ENCODE measurements at places on chromosomes 2 and 18.

DNA sequence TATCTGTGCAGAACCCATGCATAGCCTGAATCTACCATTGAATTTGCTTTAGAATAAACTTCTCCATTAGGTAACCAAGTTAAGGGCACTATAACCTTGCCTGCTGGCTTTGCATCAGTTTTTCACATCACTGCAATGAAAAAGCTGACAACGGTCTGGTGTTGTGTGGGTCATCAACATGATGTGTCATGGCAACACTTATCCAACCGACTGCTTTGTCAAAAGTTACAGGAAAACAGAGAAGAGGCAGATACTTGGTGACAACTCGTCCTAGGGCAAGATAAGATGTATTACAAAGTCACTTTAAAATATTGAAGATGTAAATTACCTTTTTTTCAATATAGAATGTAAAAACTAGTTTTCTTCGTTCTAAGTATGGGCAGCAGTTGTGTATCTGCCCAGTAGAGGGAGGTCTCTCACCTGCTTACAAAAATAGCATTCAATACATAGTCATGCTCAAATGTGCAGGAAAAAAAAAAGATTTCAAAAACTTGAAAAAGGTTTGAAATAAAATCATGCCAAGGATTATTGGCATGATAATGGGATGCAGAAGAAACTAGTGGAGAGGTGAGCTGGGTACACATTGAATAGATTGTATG is 96.3 kb downstream of the EVA1A start:
- no peak for DNase-seq

- no peak for DNase-seq
These were observed 54.5 kb downstream of the EPAS1 start for GRCh38 chr2:46351750-46352138.

DNA sequence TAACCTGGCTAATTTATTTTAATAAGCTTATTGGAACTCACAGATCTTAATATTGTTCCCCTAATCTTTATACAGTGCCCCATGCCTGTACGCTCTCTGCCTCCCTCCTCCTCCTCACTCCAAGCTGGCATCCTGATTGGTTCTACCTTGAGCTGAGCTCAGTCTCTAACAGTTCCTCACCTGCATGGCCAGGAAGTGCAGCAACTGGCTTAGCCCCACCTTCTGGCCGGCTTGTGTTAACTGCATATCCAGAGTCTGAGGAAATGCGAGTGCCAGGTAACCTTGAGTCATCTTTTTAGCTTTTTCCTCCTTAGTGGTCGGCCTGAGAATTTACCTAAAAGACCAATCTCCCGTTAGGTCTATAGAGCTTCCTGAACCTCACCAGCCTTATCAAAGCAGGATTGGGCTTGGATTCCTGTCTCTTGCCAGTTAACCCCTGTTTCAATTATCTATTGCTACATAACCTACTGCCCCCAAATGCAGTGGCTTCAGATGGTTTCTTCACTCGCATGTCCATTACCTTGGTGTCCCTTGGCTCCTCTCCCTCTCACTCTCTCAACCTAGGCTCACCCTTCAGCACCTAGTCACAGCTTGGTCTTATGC is 89.5 kb upstream of the STK39 start:
- DNase-seq: no peak

- DNase-seq: no peak
These were observed 58.9 kb upstream of the STON1 start for GRCh38 chr2:48471048-48471474.

DNA sequence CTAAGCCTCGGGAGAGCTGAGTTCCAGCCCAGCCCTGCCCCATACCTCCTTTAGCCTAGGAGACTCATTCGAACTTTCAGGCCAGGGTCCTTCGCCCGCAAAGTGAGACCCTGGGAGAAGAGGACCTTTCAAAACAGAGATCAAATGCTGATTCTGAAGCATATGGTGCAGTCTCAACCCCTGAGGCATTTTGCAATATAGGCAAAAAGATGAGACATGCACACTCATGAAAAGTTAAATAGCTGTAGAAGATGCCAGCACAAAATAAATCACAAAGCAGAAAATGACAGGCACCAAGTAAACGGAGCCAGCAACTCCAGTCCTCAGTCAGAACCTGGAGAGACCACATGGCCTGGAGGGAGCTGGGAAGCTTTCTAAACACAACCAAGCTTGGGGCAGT is 542.7 kb upstream of the RAB6C start:
- DNase-seq: no peak

Data from liver (tissue), 10 donors.